ENCODE measurements at places on chromosomes 16 and 17.

DNA sequence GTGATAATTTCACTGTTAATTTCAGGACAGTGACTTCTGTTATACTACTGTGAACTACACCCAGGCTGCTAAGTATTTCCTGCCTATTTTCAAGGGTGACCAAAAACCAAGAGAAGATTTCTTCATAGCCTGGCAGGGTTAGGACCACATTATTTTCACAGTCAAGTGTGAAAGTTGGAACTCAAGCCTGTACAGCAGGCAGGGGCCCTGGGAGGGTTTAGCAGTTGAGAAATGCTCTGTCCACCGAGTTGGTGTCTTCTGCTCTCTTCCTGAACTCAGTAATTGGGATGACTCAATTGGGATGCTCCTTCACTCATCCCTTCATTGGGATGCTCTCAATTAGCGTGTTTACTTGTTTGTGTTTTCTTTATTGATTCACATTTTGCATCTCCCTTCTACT, 347.3 kb upstream of the CDH11 start:
- no peak for DNase-seq

DNA sequence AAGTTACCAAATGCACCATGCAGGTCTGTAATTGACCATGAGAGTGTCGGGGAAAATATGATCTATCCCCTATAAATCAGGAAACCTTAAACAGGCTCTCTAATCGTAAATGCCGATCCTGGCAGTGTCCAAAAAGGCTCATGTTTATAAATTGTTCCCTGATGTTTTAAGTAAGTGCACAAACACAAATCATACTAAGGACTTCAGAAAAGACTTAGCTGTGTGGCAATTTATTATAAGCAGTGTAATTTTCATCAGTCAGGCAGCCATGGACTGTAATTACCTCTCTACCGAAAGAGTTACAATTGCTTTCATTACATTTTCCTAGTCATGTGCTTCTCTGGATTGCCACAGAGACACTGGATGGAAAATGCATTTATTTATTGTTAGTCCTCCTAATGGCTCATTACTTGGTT, 73.4 kb upstream of the COX10 start:
- no peak for DNase-seq

DNA sequence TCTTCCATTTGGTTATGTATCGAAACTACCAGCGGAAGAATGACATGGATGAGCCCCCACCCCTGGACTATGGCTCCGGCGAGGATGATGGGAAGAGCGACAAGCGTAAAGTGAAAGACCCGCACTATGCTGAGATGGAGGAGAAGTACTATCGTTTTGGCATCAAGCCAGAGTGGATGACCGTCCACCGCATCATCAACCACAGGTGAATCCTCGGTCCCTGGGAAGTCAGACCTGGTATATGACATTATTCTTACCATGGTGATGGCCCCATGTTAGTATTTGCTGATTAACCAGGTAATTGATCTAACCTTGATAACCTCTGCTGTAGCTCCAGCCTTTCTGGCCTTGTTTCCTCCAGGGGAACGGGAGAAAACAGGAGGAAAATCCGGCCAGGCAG, 8.5 kb downstream of the CHD3 start:
- no peak for DNase-seq

- no peak for DNase-seq
Measured at GRCh38 chr16:76106647-76107046, 170.6 kb upstream of the CNTNAP4 start.

- no peak for DNase-seq
Measured at GRCh38 chr17:57595947-57596695, 149.0 kb downstream of the CCDC182 start.

DNA sequence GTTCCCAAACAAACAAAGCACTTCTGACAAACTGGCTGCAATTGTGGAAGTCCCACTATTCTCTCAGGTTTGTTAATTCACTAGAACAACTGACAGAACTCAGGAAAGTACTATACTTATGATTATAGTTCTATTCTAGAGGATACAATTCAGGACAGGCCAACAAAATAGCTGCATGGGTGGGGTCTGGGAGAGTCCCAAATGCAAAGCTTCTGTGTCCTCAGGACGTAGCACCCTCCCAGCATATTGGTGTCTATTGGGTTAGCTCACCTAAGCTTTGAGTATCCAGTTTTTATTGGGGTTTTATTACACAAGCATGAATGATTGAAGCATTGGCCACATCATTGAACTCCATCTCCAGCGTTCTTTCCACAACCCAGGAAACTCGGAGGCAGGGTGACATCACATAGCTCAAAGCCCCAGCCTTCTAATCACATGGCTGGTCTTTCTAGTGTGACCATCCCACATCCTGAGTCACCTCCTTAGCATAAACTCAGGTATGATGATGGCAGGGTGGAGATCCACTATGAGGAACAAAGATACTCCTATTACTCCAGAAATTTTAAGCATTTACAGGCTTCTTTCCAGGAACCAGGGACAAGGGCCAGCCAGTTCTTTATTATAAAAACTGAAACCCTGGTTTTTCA, 43.9 kb upstream of the CCNF start:
- no peak for DNase-seq

DNA sequence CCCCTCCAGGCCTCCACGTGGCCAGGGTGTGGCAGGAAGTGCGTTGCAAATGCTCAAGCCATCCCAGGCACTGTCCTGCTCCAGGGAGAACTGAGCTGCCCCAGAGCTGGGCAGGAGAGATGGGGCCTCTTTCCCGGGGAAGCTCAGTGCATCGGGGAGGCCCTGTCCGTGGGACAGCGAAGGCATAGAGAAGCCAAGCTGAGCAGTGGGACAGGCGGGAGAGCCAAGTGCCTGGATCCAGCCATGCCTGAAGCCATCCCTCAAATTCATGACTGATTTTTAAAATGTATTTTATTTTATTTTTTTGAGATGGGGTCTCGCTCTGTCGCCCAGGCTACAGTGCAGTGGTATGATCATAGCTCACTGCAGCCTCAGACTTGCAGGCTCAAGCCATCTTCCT, 25.4 kb upstream of the SSTR5 start:
- no peak for DNase-seq

GRCh38 chr16:83051451-83051850, 424.7 kb downstream of the CDH13 start:
- no peak for DNase-seq

DNA sequence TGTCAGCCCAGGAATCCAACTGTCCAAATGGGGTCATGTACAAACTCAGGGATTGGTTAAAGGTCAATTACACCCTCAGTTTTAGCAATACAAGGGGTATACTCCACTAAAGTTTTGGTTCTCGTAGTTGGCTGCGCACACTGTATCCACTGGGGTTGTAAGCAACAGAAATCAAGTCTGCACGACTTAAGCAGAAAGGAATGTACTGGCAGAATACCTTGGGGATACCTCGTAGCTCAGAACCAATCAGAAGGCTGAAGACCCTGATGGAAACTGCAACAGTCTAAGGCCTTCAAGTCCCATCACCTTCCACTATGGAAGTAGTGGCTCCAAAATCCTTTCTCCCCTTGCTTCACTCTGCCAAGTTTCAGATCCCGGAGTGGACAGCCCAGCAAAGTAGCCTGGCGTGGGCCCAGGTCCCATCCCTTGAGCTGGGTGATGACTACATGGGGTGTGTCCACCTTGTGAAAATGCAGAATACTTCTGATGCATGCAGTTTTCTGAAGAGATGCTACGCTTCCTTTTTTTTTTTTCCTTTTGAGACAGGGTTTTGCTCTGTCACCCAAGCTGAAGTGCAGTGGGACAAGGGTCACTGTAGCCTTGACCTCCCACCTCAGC, 21.1 kb upstream of the RPH3AL start:
- DNase-seq = no peak

- no peak for DNase-seq
Measured at GRCh38 chr17:22703786-22704441, 1011.6 kb downstream of the KCNJ18 start.

GRCh38 chr17:42672038-42672437, 4.8 kb downstream of the PLEKHH3 start:
- DNase-seq = no peak

GRCh38 chr16:66026211-66026610, 340.3 kb upstream of the CDH5 start:
- DNase-seq = no peak

DNA sequence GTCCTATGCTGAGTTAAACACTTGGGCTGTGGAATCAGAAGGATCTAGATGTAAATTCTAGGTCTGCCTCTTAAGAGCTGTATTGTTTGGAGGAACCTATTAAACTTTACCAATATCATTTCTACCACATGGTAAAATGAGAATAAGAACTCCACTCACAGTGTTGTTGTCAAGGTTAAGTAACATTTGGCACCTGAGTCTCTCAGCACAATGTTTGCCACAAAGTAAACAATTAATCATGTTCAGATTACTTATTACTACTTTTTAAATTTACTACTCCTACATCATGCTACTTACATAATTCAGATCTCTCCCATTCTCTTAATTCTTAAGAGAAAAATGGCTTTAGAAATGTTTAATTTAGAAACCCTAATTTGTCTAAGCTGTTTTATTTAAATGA, 305.9 kb downstream of the CA10 start:
- DNase-seq = no peak

- DNase-seq = no peak
Measured at GRCh38 chr17:30950669-30951399, 20.0 kb upstream of the RNF135 start.

DNA sequence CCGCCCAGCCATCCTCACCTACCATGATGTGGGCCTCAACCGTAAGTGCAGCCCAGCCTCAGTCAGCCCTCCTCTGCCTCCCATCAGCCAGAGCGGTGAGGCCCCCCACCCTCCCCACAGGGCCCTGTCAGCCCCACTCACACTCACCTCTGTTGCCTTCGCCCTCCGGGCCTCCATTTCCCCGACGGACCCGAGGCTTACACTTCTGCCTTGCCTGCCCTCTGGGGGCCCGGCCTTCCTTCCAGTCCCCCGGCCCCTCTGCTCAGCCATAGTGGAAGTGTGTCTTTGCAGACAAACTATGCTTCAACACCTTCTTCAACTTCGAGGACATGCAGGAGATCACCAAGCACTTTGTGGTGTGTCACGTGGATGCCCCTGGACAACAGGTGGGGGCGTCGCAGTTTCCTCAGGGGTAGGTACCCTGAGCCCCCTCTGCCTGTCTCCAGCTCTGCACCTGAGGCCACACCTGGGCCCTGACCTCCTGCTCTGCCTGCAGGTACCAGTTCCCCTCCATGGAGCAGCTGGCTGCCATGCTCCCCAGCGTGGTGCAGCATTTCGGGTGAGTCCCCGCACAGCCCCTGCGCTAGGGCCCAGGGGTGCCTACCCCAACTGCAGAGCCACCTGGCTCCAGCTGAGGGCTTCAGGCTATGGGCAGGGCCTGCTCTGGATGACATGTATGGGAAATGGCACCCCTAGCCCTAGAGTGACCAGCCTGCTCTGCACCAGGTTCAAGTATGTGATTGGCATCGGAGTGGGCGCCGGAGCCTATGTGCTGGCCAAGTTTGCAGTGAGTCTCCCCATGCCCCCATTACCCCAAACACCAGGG, 4.1 kb downstream of the NDRG4 start:
- DNase-seq = no peak

GRCh38 chr16:24493821-24494220, 45.5 kb upstream of the RBBP6 start:
- no peak for DNase-seq

GRCh38 chr17:38351412-38352222, at the start of gene SOCS7:
SOCS7 (plus strand) TSS chr17:38351844; CDS start chr17:38352053, 209 bp downstream.
- peak; percentile 51 for DNase-seq

- DNase-seq = no peak
Measured at GRCh38 chr17:40559564-40559916, 5.7 kb downstream of the CCR7 start.

- DNase-seq = no peak
Measured at GRCh38 chr16:50692999-50693781, at the start of gene NOD2. NOD2 (plus strand) TSS chr16:50693606; CDS start chr16:50699496, 5,890 bp downstream.

- DNase-seq = no peak
Measured at GRCh38 chr17:31535581-31535981, 144.1 kb downstream of the RAB11FIP4 start.

GRCh38 chr16:2716948-2717347, 3.1 kb downstream of the PRSS27 start:
- DNase-seq = no peak

GRCh38 chr16:86427433-86427851, 82.9 kb upstream of the FOXF1 start:
- no peak for DNase-seq

DNA sequence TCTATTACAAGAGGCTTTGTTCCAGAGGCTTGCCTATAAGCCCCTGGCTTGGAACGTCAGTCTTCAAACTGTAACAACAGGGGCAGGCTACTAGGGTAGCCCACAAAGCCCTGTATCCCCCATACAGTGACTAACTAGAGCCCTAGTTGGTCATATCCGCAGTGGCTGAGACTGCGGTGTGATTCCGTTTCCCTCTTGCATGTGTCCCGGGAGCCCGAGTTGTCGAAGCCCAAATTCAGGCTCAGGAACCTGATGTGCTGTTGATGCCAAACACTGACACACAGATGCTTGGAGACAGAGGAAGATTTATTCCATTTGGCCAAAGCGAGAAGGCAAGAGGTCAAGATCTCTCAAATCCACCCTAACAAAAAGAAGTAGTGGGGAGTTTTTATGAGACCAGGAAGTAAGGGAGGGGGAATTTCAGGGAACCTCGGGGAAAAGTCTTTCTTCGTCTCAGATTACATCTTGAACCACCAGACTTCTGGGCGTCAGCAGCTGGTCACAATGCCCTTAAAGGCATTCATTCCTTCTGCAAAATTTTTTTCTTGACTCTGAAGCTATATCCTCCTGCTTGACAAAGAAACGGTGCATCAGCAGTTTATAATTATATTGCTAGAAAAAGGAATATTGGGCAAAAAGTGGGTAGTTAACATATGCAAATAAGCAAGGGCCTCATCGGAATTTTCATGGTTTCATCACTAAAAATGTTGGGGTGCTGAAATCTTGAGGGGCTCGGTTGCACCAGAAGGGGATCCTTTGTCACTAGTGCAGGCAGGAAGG, 879 bp downstream of the SLFN5 start:
- peak; percentile 8 for DNase-seq

- DNase-seq = no peak
Measured at GRCh38 chr16:8251298-8251697, 339.0 kb downstream of the TMEM114 start.

GRCh38 chr17:17754719-17755686, 73.7 kb downstream of the RAI1 start:
- DNase-seq = no peak

DNA sequence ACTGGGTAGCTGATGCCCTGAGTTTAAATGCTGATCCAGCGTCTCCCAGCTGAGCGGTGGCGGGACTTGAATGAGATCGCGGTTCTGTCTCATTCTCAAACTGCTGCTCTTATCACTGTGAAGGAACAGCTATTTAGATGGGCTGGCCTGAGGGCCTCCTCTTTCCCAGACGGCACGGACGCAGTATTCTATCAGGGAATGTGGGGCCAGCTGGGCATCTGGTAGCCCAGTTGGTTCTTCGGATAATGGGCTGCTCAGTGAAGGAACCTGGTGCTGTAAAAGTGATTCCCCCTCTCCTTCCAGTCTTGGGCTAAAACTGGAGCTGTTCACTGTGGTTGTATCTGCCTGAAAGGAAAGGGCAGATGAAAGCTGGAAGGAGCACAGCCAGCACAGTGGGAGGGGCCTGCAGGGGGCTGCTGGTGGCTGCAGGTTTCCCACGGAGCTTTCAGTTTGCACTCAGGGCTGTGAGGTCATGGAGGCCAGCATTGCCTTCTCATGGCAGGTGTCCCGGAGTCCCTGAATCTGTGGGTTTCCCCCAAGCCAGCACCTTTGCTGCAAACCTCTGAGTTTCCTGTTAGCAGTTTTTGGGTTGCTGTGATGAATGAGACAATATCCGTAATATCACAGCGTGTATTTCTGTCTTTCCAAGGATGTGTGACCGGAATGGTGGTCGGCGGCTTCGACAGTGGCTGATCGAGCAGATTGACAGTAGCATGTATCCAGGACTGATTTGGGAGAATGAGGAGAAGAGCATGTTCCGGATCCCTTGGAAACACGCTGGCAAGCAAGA, 3.6 kb downstream of the IRF8 start:
- no peak for DNase-seq

GRCh38 chr17:2029911-2030778, at the start of gene DPH1:
DPH1 (plus strand) TSS chr17:2030153; CDS start chr17:2030170, 17 bp downstream.
- DNase-seq = no peak

All from KG1 (cell line).